ENCODE measurements at places on chromosomes 1 and 21.

DNA sequence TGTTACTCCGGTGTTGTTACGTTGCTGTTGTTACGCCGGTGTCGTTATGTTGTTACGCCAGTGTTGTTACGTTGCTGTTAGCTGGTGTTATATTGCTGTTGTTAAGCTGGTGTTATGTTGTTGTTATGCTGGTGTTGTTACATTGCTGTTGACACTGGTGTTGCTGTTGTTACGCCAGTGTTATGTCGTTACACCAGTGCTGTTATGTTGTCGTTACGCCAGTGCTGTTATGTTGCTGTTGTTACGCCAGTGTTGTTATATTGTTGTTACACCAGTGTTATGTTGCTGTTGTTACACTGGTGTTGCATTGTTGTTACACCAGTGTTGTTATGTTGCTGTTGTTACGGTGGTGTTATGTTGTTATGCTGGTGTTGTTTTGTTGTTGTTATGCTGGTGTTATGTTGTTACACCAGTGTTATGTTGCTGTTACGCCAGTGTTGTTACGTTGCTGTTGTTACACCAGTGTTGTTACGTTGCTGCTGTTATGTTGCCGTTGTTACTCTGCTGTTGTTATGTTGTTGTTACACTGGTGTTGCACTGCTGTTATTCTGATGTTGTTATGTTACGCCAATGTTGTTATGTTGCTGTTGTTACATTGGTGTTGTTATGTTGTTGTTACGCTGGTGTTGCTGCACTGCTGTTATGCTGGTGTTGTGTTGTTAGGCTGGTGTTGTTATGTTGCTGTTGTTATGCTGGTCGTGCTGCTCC is 25.6 kb downstream of the H6PD start:
- DNase-seq, result no peak

- no peak for DNase-seq
Observed at GRCh38 chr1:4974981-4975685, 320.7 kb downstream of the AJAP1 start.

GRCh38 chr1:113783254-113784103 is 24.2 kb upstream of the PHTF1 start:
- no peak for DNase-seq

DNA sequence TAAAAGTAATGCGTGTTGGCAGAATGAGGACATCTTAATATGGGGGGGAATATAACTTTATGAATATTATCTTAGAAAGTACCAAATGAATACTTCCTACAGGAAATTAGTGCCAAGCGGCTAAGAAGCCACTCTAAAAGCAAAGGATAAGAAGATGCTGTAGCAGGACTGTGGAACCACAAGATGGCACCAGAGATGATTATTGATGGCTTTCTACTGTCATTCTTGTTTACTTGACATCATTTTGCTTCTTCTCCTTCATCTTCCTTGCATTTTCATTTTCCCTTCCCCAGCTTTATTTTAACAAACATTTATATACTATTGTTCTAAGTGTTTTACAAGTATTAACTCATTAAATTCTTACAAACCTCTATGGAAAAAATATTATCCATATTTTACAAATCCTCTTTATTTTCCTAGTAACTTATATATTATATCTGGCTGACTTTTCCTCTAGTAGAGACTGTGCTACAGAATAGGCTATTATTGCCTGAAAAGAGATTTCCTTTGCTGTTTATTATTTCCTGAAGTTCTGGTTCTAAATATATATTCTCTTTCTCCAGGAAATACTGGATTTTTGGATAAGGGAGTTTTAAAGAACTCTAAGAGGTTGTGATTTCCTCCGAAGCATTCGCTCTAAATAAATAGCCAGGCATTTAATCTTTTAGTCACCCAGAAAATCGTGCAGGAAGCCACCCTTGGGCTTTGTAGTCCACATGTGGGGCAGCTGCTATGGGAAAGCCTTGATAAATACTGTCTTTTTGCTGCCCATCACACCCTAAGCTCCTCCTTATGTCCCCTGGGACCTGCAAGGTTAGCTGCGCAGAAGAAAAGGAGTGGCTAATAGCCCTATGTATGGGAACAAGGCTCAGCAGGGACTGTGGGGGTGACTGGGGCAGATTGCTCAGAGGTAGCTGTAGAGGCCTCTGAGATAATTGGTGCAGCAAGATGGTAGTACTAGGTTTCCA is 69.8 kb downstream of the TPR start:
- DNase-seq, result no peak

DNA sequence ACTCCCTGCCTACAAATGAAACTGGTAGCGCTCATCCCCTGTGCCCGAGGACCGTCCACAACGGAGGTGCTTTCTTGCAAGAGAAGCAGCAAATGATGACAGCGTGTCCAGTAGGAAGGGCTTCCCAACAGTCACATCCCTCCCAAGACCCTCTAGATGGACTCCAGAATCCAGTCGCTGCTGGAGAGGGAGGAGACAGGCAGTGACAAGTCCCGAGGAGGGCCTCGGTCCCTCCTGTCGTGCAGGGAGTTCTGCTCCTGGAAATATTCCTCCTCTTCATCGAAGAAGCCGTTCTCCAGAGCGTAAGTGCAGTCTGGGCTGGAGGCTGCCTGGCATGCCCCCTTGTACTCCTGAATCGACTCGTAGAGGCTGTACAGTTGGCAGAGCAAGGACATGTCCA is 20.3 kb downstream of the FAM89A start:
- DNase-seq, result no peak

DNA sequence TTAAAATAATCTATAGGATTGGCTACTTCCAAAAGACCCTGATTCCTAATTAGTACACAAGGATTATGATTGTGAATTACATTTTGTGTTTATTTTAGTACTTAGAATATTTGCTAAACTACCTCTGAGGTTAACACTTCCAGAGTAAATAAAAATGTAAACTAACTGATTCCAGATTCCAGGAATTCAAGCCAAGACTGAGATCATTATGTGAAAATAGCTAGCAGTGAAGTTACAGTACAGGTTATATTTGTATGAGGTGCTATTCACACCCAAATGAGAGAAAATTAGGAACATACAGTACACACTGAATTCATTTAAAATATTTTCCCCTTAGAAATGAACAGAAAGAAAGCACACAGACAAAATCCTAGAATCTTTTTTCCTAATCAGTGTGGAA is 28.8 kb downstream of the TTLL7 start:
- DNase-seq, result no peak

GRCh38 chr1:244180256-244180655 is 129.2 kb downstream of the ZBTB18 start:
- no peak for DNase-seq

- DNase-seq, result no peak
Observed at GRCh38 chr1:210801501-210801900, 332.4 kb downstream of the KCNH1 start.

GRCh38 chr1:1166642-1167397 is 6.9 kb upstream of the TTLL10 start:
- DNase-seq, result no peak

GRCh38 chr1:59150577-59151386 is 146.1 kb upstream of the FGGY start:
- DNase-seq, result no peak

DNA sequence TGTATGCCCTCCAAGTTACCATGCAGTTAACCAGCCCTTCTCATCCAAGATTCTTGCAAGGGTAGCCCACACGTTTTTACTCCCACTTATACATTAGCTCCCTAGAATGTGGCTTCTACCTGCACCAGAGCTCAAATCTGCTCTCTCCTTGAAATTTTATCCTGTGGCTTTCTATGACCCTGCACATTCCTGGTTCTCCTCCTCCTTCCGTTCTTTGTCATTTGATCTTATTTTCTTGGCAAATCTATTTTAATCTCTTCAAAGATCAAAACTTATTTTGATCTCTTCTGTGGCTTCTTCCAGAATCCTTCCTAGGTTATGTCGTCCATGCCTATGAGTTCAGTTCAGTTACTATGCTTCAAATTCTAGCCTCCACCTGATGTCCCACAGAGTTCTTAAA is 115.6 kb upstream of the GUCA2B start:
- no peak for DNase-seq

DNA sequence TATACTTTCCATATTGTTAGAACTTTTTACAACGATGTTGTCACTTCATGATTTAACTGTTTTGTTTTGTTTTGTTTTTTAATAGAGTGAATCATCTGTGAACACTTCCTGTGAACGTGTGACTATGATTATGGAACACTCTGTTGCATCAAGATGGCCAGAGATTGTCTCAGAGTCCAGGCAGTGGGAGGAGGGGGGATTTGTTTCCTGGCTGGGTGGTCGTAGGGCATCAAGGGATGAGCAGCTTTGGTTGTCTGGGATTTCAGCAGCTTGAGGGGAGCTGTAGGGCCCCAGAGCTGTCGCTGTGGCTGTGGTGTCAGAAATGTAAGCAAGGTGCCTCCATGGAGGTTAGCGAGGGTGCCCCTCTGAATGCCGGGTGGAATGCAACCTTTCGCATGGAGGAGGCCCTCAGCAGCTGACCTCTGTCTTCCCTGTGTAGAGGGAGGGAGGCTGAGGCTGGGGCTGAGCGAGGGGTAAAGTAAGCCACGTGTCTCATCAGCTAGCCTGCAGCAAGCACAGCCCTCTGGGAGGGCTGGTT is 21.4 kb downstream of the NEK2 start:
- DNase-seq, result no peak

GRCh38 chr1:42504535-42505128 is 41.5 kb downstream of the CCDC30 start:
- DNase-seq, result no peak

DNA sequence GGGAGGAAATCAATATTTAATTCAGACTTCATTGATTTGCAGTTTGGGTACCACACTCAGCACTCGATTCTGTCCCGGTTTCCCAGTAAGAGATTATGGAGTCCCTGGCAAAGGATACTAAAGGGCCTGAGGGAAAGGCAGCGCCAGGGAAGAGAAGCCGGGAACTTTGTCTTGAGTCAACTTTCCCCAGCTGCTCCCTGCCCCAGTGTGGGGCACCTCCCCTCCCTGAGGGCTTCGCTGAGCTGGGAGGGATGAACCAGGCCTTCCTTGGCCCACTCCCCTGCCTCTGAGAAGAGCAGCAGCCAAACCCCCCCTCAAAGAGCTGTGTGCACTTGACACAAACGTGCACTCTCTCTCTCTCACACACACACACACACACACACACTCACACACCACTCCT is 32.6 kb downstream of the OPTC start:
- no peak for DNase-seq

DNA sequence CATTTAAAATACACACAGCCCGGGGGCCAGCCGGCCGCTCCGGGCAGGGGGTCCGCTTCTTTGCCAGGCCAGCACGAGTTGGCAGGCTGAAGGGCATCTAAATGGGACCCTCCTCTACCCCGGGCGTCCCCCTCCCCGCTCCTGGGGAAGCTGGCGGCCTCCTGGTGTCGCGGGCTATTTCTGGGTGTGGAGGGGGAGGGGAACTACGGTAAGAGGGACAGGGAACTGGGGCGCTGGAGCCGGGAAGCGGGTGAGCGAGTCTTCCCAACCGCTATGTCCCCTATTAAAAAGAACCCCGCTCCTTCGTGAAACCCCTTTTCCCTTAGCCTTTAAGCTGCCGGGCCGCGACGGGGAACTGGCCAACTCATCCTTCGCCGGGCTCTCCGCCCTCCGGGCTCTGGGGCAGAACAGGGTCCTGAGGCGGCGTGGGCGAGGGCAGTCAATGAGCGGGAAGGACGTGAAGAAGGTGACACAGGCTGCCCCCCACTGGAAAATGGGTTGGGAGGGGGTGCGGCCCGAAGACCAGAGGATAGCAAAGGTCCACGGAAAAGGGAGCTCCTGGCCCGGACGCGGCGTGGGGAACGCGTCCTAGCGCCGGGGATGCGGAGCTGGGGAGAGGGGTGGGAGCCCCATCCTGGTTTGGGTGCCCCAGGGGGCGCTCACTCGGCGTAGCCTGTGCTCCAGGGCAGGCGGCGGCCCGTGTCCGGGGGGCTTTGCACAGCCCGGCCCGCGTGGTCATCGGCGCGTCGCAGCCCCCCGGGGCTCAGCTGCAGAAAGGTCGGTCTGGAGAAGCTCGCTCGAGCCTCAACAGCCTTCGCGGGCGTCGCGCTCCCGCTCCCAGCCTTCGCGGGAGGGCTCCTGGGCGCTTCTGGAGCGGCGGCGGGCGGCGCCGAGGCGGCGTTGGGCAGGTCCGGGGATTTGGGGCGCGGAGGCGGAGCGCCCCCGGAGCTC is 544 bp downstream of the PPM1J start:
- DNase-seq, result no peak

DNA sequence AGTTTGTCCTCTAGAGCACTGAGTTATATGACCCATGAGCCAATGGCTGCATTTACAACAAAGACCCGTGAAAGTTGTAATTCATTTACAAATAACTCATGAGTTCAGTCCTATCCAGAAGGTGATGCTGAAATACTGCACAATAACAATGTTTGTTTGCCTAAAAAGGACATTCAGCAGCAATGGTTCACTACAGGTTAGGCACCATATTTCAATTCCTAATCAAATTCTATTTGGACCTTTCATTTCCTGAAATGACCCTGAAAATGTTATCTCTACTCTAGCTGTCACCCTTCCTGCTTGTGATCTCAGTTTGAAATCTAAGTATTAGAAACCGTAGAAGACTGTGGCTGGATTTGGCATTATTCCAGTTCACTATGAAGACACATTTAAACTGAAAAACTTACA is 191.2 kb upstream of the SAMSN1 start:
- no peak for DNase-seq

DNA sequence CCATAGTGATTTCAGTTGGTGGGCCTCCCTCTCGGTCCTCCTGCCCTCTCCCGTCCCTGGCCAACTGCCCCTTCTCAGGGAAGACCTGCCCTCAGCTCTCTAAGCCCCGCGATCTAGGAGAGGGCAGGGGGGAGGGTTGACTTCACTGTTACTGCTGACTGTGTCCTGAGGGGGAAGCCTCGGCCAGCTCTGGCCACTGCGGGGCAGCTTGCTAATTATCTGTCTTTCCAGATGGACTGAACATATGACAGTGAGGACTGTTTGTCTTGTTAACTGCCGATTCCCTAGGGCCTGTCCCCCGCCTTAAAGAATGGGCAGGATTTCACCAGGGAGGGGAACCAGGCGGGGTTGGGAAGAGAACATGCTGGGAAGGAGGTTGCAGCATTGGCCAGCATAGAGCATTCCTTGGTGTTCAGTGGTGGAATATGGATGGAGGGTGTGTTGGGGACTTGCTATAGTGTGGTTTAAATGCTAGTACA is 22.9 kb downstream of the NIPAL3 start:
- no peak for DNase-seq

All from stimulated activated CD4-positive, alpha-beta T cell treated with anti-CD3 and anti-CD28 coated beads, Interleukin-12 subunit alpha, Interleukin-12 subunit beta, amount 100 ng/mL, for 24 hours (primary cell).